CD4-positive, alpha-beta T cell treated with Interleukin-2 at 100 ng/mL for 4 hours (primary cell): ENCODE measurements at places on chromosomes 12 and 14.

- no peak for DNase-seq
Measured at GRCh38 chr14:49052521-49052920, 533.7 kb downstream of the RPS29 start.

GRCh38 chr14:33432407-33433023, 493.8 kb downstream of the NPAS3 start:
- no peak for DNase-seq

DNA sequence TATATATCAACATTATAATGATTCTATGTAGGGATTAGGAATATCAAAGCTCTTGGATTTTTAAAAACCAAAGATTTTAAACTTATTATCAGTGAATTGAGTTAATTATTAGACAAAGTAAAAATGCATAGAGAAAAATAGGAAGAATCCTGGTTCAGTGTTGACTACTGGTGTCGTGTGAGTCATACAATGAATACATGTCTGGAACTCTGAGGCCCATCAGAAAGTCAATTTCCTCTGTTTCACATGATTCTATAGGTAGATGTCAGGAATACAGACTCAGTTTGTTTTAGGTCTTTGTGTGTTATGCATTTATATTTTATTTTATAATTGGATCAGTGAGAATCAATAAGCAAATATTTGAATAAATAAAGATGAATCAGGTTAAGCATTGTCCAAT, 84.5 kb upstream of the RTL1 start:
- no peak for DNase-seq

- no peak for DNase-seq
Measured at GRCh38 chr14:95185033-95185766, 27.9 kb upstream of the DICER1 start.
